ENCODE measurements at places on chromosomes 5 and 9.

- peak; percentile 3 for DNase-seq
Measured at GRCh38 chr9:124551472-124552272, 44.5 kb upstream of the NR5A1 start.

DNA sequence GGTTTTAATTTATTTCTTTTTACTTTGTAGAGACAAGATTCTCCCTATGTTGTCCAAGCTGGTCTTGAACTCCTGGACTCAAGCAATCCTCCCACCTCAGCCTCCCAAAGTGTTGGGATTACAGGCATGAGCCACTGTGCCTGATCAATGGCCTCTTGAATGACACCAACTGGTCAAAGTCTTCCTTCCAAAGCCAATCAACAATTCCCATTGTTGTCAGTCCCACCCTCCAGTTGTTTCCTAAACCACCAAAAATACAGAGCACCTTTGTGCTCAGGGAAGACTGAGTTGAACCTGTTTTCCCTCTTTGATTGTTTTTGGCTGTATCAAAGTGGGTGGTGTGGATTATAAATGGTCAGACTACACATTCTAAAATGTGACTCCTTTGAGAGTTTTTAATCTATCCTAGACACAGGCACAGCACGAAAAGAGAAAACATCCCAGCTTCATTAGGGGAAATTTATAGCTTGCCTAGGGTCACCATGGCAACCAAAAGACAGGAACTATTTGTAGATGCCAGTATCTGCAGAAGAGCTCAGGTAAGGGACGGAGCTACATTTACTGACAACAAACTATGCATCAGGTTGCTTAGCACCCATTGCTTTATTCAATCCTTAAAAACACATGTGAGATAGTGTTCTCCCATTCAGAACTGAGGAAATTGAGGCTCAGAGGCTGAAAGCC, 27.6 kb upstream of the ATP6V1G1 start:
- DNase-seq: no peak

GRCh38 chr9:123742009-123742767, 187.7 kb downstream of the DENND1A start:
- DNase-seq: no peak

DNA sequence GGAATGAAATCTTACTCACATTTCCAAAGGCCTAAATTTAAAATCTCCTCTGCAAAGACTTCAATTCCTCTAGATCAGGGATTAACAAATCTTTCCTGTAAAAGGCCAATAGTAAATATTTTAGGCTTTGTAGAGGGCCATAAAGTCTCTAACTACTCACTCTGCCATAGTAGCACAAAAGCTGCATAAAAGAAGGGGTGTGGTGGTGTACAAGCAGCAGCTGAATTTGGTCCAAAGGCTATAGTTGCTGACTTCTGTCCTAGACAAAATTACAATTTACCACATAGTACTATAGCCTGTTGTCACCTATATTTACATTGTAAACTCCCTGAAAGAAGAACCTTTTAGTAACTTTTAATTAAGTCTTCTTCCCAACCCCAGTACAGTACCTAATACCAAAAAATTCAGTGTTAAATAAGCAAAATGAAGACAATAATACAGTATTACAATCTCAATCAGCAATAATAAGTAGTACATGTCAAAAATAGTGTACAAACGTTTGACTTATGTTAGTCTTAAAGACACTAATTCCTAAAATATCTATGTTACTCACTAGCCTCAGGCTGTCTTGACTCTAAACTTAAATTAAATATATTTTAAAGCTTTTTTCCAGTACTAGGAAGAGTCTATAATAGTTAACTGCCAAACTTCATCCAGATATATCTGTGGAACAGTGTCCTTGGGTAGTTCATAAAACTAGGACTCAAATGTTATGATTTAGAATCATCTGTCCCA, 6.9 kb downstream of the CETN3 start:
- DNase-seq: no peak

DNA sequence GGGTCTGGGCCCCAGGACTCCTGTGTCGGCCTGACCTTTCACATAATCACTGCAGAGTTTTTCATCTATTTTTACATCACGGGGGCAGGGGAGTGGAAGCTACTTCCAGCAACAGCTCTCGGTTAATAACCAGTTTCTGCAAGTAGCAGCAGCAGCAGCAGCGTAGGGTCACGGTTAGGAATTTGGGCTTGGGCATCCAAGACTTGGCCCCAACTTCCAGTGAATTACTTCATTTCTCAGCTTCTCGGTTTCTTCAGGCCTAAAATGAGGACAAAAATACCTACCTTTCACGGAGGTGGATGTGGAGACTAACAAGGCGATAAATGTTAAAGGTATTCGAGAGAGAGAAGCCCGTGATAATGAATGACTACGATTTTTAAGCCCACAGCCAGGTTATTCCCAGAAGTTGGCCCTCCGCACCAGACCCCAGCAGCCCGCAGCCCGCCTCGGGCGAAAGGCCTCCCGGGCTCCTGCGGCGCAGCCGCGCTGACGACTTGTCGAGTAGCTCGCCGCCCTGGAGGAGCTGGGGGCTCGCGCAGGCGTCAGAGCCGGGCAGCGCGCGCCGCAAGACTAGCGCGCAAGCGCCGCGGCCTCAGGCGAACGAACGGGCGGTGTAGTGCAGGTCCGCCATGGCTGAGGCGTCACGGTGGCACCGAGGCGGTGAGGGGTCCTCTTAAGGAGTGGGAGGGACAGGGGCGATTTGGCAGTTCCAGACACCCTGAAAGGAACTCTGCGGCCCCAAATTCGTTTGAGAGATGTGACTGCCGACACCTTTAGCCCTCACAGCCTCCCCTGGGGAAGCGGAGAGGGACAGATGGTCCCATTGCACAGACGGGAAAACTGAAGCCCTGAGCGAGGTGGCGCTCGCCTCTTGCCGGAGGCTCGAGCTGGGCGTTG, at the start of gene PKD2L2:
TSS of gene PKD2L2 (plus strand) at position 595 of the 897 bp plus-strand sequence. CDS start at position 630, 35 bp downstream.
- DNase-seq: peak; percentile 76

GRCh38 chr5:109614301-109614700, 75.4 kb upstream of the MAN2A1 start:
- DNase-seq: no peak

DNA sequence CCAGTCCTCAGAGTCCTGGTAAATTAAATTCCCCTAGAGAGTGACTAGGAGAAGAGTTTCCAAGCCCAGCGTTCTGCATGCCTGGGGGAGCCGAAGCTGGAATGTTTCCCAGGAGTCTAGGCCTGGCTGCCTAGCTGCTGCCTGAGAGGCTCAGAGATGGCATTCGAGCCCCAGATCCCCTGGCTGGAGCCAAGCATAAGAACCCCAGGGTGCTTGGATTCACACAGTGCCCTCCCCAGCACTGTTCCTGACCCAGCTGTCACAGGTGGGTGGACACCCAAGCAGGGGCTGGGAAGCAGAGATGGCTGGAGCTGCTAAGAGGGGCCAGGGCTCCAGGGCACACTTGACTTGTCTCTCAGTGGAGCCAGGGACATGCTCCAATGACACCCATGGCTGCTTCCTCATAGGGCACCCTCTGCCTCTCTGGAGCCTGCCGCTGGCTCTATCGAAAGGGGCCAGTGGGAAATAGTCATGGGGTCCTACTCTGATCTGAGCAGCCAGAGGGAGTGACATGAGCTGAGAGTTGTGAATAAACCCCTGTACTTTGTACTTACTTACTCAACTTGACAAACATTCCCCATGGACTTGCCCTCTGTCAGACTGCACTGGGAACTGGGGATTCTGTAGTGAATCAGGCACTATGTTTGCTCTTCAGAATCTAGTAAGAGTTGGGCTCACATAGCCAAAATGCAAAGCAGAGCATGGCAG, 62.6 kb upstream of the XPA start:
- DNase-seq: no peak

DNA sequence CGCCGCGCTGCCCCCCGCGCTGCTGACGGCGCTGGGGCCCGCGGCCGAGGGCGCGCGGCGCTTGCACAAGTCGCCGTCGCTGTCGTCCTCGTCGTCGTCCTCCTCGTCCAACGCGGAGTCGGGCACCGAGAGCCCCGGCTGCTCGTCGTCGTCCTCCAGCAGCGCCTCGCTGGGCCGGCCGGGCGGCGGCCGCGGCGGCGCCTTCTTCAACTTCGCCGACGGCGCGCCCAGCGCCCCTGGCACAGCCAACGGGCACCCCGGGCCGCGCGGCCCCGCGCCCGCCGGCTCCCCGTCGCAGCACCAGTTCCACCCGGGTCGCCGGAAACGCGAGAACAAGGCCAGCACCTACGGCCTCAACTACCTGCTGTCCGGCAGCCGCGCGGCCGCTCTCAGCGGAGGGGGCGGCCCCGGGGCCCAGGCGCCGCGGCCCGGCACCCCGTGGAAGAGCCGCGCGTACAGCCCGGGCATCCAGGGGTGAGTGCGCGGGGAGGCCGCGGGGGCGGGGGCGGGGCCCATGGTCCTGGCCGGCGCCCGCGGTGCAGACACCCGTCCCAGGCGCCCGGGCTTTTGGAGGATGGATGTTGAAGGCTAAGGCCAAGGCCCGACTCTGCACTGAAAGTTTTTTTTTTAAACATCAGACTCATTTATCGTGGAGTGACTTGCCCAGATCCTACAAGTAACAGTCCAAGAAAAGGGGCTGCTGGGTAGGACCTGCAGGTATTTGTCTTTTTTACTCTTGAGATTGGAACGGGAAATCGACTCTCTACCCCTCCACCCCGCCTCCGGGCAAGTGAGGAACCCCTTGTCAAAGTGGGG, 1.2 kb downstream of the TENT4A start:
- no peak for DNase-seq

GRCh38 chr9:29816954-29817703, 2243.8 kb upstream of the C9orf72 start:
- DNase-seq: no peak

- DNase-seq: no peak
Measured at GRCh38 chr5:115666023-115666422, 40.2 kb upstream of the TMED7 start.

- DNase-seq: no peak
Measured at GRCh38 chr5:150397146-150397781, 15.4 kb downstream of the CD74 start.

- no peak for DNase-seq
Measured at GRCh38 chr9:87653941-87654340, 72.0 kb upstream of the CTSL start.

DNA sequence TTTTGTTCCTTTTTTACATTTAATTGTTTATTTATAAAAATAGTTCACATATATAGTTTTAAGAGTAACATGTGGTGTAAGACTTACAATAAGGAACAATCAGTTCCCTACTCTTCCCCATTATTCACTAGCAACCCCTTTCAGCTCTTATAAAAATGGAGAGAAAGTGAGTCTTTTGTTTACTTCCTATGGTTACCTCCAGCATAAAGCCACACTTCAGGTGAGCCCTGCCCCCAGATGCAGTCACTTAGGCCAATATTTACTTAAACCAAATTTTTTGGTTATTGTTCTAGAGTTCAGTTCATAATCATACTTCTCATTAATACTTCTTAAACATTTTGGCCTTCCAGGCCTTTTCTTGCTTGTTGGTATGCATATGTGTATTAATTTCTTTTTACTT, 33.7 kb downstream of the UBE2R2 start:
- no peak for DNase-seq

GRCh38 chr9:108836781-108837180, 19.0 kb downstream of the ACTL7B start:
- DNase-seq: no peak

DNA sequence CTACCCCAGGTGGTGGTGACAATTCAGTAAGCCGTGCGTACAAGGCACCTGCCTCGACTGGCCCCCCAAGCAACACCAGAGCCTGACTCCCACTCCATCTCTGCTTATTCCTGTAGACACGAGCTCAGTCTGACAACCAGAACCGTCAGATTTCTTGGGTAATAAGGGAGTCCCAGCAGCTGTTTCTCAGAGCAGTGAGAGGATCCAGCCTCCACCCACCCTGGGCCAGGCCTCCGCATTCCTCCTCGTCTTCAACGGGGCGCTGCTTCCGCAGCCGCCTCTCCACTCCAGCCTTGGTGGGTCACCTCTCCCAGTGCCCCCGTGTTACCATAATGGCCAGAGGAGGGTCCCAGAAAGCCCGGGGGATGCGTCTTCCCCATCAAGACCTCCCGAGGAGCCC, 27.7 kb upstream of the GFPT2 start:
- DNase-seq: no peak

DNA sequence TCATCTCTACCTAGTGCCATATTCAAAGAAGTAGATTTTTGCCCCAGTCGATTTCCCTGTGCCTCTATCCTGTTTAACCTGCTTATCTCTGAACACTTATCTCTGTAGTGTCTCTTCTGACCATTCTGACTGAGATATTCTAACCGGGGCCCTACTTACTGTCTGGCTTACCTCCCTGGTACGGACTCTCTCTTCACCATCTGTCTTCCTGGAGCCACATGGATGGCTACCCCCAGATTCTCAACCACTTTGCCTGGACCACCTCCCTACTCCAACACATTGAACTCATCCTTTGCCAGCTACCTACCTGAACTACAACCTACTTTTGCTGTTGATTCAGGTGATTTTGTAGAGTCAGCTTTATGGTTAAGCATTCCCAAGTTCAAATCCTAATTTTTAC, 397.4 kb upstream of the SLC24A2 start:
- no peak for DNase-seq

- no peak for DNase-seq
Measured at GRCh38 chr9:4070266-4070665, 229.6 kb downstream of the GLIS3 start.

GRCh38 chr9:114855488-114855887, 49.6 kb upstream of the TNFSF15 start:
- DNase-seq: no peak

DNA sequence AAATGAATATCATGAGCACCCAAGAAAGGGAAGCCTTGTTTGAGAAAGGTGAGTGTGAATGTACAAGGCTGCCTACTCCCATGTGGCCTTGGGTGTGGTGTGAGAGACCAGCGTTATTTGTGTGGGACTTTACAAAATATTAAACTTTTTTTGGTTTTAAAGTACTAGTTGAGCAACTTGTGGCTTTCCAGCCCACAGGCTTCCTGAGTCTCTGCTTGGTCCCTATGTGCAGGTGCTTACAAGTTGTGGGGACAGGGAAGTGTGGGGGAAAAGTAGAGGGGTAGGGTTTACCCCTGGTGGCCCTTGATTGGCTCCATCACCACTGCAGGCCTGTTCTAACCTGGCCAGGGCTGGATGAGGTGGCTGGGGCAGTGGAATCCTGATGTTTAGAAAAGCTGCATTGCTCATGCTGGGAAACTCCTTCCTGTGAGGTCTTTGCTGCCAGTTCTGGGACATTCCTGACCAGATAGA, 19.7 kb downstream of the PTTG1 start:
- no peak for DNase-seq

DNA sequence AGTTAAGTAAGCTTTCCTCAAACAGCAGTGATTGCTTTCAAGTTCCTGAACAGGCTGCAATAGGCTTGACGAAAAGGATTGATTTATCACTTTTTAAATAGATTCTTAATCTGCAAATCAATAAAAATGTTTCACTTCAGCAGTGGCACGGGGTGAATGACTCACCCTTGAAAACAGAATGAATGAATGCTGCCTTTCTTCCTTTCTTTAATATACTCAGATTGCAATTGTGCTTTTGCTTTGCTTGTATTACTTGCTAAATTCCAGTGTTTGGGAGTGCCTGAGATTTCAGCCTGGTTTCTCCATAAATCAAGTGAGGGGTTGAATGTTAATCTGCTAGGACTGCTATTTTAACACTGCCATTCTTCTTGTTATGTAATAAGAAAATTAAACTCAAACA, 1293.8 kb downstream of the PTPRD start:
- no peak for DNase-seq
